NCI-H187 (cell line): ENCODE measurements at places on chromosomes 13 and 19.

- DNase-seq: no peak
Measured at GRCh38 chr13:109971456-109972090, 185.2 kb upstream of the IRS2 start.

DNA sequence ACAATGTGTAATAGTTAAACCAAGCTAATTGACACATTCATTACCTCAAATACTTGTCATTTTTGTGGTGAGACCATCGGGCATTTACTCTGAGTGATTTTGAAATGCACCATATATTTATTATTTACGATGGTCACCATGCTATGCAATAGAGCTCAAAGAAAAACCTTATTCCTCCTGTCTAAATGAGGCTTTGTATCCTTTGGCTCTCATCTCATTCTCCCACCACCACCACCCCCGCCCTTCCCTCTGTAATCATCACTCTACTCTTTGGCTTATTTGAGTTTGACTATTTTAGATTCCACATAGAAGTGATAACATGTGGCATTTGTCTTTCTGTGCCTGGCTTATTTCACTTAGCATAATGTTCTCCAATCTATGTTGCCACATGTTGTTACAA lies 124.9 kb downstream of the CYSLTR2 start:
- DNase-seq: no peak

DNA sequence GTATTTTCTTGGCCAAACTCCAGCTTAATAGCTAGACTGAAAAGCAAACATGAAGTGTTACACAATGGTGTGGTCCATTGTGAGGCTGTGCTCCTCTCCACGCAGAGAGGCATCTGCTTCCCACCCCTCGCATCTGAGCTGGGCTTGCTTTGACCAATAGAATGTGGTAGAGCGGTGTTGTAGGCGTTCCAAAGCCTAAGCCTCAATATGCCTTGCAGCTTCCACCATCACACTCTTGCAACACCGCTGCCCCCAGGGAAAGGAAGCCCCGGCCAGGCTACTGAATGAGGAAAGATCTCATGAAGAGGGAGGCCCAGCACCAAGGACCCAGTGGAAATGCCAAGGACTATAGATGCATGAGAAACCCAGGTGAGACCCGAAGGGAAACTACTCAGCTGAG lies 9.4 kb downstream of the FLT1 start:
- DNase-seq: no peak

- no peak for DNase-seq
Measured at GRCh38 chr19:2588081-2588777, 112.3 kb downstream of the GADD45B start.

DNA sequence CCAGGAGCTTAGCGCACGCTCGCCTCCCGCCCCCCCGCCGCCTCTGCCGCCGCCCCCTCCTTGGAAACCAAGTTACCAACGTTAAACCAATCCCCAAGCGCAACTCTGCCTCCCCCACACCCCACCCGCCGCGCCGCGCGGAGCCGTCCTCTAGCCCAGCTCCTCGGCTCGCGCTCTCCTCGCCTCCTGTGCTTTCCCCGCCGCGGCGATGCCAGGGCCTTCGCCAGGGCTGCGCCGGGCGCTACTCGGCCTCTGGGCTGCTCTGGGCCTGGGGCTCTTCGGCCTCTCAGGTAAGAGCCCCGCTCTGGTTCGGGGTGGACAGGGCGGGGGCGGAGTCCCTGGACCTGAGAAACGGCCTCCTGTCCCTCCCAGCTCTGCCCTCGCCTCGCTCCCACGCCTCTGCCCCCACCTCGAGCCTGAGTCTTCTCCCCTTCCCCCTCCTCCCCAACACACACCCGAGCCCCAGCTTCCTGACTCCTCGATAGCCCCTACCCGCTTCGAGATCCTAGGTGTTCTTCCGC lies at the start of gene ICAM5:
ICAM5 (plus strand) TSS at position 117 of the 521 bp plus-strand sequence; CDS start at position 209, 92 bp downstream.
- DNase-seq: no peak

DNA sequence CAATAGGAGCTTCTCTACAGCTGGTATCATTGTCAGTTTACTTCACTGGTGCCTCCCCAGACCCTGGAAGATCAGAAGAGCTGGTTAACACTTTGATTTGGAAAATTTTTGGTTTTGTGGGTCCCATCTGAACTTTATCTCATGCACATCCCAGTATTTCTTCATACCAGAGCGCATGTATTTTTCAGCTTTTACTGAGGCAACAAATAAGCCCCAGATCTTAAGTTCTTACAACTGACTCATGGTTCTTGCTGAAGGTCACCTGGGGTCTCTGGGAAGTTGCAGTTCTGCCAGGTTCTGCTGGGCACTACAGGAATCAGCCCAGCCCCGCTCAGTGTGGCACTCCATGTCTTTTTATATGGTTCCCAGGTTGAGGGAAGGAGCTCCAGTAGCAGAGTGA lies 1249.9 kb downstream of the EFNB2 start:
- no peak for DNase-seq
